ENCODE measurements at places on chromosomes 11 and 22. TPM values are rescaled to one million over a fixed set of nuclear protein-coding genes. Genes with fewer than 3 reads are reported as not detected.

GRCh38 chr11:90913131-90913668 is 690.4 kb upstream of the CHORDC1 start:
- no peak overlapping the region for H3K4me3 ChIP-seq
- no peaks in the 10 kb centered on the region for H3K27me3 ChIP-seq
- DNase-seq = no peak

GRCh38 chr11:69920345-69921127 is 101.3 kb upstream of the FGF3 start:
- H3K27me3 ChIP-seq = peaks cover 16% of the 10 kb centered on the region
- H3K4me3 ChIP-seq = no peak overlapping the region
- no peak for DNase-seq
- H3K36me3 ChIP-seq = no peaks in the 10 kb centered on the region

GRCh38 chr22:35425971-35426800 is 26.2 kb downstream of the MCM5 start:
- no peak for DNase-seq
- H3K4me3 ChIP-seq = no peak overlapping the region
- no peaks in the 10 kb centered on the region for H3K27me3 ChIP-seq
- peaks cover 37% of the 10 kb centered on the region for H3K36me3 ChIP-seq
- no peak overlapping the region for H3K27ac ChIP-seq

The KLHL22 gene
- polyA plus RNA-seq = 68.4 TPM

GRCh38 chr11:30585125-30585891 is 845 bp downstream of the MPPED2 start:
- no peaks in the 10 kb centered on the region for H3K36me3 ChIP-seq
- H3K27me3 ChIP-seq = no peaks in the 10 kb centered on the region
- H3K27ac ChIP-seq = peak overlapping the region; percentile 82
- DNase-seq = no peak
- peak overlapping the region; percentile 66 for H3K4me3 ChIP-seq
